ENCODE measurements at places on chromosomes 16 and 17. TPM values are rescaled to one million over a fixed set of nuclear protein-coding genes. Genes with fewer than 3 reads are reported as not detected.

GPR142 gene
- total RNA-seq: not detected

DNA sequence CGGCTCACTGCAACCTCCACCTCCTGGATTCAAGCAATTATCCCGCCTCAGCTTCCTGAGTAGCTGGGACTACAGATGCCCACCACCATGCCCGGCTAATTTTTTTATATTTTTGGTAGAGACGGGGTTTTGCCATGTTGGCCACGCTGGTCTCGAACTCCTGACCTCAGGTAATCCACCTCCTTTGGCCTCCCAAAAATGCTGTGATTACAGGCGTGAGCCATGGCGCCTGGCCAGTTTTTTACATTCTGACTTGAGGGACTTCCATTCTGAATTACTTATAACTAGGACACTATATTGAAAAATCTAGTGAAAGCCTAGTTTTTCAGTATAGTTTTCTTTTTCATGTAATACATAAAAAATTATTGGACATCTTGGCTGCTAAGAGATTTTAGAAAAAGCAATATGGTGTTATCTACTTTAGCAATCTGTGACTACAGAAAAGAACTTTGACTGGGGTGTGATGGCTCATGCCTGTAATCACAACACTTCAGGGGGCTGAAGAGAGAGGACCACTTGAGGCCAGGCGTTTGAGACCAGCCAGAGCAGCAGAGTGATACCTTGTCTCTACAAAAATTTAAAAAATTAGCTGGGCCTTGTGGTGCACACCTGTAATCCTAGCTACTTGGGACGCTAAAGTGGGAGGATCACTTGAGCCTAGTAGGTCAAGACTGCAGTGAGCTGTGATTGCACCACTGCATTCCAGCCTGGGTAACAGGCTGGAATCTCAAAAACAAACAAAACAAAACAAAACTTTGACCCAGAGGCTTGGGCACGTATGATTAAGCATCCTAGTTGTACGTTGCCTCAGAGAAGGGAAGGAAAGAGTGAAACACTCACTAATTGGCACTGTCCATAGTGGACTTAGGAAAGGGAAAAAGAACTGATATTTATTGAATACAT, 26.8 kb upstream of the GOSR1 start:
- DNase-seq: peak; percentile 29

ELAC2 gene
- total RNA-seq: 60.2 TPM

TEKT1 gene
- total RNA-seq: 0.07 TPM

GRCh38 chr16:4101421-4102219, 14.6 kb downstream of the ADCY9 start:
- no peak for DNase-seq

DNA sequence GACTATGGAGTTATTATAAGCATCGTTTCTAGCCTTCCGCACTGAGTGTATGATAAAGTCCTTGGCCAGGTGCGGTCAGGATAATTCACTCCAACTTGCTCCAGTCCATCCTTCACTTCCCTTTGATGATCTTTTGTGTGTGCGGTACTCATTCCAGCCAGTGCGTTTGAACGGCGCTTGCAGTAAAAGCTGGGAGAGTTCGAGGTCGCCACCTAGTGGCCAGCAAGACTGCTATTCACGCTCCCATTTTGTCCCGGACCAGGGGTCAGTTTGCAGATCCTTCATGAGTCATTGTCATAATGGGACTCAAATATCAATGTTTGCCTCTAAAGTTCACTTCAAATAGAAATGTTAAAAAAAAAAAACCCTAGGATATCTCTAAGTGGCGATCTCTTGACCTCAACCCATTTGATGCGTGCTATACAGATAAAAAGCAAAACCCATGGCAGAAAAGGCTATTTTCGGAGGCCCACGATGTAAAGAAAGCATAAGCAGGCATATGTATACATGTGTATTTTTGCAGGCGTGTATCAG, 417.1 kb downstream of the TMEM114 start:
- DNase-seq: peak; percentile 91

KRT12 gene
- total RNA-seq: not detected

DNA sequence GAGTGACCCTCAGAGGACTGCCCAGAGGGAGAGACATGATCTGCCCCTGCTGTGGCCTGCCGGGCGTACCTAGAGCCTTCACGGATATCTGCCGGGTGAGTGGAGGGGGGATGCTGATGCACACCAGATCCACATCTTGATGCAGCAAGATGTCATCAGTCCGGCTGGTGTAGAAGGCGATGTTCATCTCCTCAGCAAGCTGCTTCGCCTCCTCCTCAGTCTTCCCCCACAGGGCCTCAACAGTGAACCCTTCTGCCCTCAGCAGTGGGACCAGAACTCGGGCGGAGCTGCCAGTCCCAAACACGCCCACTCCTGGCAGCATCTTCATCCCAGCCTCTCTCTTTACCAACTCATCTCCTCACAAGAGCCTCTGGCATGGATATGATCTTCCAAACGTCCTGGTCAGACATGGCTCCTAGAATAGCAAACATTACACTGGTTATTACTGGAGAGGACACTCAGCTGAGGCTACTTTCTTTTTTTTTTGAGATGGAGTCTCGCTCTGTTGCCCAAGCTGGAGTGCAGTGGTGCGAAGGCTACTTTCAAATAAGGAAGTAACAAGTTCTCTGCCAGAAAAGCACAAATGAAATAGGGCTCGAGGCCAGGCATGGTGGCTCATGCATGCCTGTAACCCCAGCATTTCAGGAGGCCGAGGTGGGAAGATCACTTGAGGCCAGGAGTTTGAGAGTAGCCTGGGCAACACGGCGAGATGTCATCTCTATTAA, 18.9 kb downstream of the C16orf86 start:
- DNase-seq: no peak

ZNF597 gene
- 4.0 TPM for total RNA-seq

- DNase-seq: peak; percentile 61
Observed at GRCh38 chr16:17277981-17278381, 192.8 kb downstream of the XYLT1 start.

RSL1D1 gene
- 138 TPM for total RNA-seq

- no peak for DNase-seq
Observed at GRCh38 chr17:56823848-56824247, 9.9 kb downstream of the C17orf67 start.
